SIG-M5 (cell line): ENCODE measurements at places on chromosomes 3 and 15.

DNA sequence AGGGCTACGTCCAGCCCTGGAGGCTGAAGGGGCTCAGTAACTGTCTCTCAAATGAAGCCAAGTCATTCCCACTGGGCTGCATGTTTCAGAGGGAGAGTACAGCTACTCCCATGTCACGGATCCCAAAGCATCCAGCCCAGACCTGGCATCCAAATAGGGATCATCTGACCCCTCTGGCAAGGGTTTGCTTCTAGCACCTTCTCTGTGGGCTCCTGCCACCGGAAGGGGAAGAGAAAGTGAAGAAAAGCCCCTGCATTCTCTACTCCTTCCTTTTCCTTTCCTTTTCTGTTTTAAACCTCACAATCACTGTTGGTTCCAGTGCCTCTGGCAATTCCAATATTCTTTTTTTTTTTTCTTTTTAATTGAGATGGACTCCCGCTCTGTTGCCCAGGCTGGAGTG lies 64.5 kb upstream of the CTSH start:
- DNase-seq = no peak

GRCh38 chr3:172219750-172220149 lies 180.4 kb downstream of the FNDC3B start:
- DNase-seq = no peak

DNA sequence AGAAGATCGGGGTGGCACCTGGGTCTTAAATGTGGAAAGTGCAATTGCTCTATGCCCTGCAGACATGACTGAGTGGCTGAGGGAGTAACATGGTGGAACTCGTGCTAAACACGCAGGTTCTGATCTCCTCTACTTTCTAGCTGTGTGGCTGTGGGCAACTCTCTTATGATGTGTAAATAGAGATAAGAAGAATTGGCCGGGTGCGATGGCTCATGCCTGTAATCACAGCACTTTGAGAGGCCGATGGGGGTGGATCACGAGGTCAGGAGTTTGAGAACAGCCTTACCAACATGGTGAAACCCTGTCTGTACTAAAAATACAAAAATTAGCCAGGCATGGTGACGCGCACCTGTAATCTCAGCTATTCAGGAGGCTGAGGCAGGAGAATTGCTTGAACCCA lies 67.7 kb downstream of the CLDN11 start:
- no peak for DNase-seq

GRCh38 chr3:71956716-71957115 lies 171.8 kb upstream of the PROK2 start:
- no peak for DNase-seq

DNA sequence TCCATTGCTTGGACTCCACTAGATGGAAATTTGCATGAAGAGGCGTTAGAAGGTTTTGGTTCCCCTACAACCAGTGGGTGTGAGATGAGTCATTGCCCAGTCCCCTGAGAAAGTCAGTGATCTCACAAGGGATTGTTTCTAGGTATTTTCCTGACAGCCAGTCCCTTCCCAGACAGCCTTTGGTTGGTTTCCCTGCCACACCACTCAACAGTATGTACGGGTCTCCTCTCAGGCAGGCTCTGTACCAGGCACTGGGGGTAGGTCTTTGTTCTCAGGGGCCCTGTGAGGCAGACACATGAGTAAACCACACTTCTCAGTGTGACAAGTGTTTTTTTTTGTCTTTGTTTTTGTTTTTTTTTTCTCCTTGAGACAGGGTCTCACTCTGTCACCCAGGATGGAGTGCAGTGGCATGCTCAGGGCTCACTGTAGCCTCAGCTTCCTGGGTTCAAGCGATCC lies 4.0 kb downstream of the LAMP3 start:
- no peak for DNase-seq

- DNase-seq = no peak
Observed at GRCh38 chr3:25957026-25957425, 167.1 kb downstream of the OXSM start.

GRCh38 chr3:36403661-36404060 lies 23.4 kb downstream of the STAC start:
- no peak for DNase-seq

- no peak for DNase-seq
Observed at GRCh38 chr3:131699001-131699400, 196.2 kb upstream of the MRPL3 start.

- no peak for DNase-seq
Observed at GRCh38 chr3:111714305-111714704, 119.2 kb upstream of the ZBED2 start.

- no peak for DNase-seq
Observed at GRCh38 chr15:51842852-51843737, 13.6 kb downstream of the TMOD3 start.

DNA sequence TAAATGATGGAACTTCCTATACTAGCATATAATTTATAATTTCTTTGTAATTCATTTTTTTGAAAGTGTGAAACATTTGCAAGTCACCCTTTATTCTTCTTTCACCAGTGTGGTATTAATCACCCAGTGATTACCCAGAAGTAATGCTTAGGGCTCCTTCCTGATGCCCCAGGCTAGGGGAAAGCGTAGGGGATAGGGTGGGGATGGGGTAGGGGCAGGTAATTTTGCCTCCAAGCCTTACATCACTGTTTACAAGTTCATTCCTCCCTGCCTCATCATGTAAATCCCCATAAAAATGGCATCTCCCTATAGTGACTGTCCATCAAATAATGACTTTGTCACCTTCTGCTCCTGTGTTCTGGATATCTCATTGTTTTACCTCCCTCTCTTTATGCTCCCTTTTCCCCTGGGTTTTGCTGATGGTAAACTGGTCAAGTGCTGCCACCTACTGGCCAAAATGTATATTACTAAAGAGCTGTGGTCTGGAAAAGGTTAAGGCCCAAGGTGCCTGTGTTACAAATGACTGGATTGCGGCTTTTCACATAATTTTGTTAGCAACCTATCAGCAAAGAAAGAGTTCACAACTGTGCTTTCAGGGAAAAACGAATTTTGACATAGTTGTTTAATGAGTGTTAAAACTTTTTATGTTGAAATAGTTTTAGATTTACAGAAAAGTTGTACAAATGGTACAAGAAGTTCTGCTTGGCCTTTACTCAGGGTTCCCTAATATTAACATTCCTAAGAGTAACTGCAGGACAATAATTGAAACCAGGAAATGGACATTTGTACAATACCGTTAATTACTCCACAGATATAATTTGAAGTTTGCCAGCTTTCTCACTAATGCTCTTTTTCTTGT lies 54.7 kb downstream of the ONECUT1 start:
- DNase-seq = no peak

DNA sequence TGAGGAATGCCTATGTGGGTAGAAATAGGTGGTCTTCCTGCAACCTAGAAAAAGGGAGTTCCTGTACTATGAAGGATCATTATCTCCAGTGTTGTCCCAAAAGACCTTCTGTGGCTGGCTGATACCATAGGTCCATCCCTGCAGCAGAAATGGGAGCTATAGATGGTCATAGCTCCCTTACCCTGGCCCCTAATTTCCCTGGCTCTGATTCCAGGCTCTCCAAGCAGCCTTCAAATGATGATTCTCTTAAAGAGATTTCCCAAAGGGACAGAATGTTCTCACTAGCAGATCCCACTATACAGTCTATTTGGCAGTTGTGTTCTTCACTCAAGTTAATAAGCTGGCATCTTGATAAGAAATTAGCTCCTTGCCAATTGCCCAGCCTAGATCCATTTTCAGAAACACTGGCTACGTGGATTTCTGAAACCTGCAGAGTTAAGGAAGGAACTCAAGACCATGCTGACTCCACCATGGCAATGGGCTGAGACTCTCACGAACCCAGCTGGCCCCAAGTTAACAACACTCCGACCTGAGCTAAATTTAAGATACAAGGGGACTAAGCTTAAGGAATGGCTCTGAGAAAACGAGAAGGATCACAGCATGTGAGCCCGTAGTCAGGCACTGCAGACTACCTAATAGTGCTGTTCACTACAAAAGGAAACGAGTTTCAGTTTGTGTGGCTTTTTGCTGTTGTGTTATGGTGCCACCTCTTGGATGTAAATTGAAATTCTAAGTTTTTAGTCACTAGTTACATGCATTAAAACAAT lies 11.4 kb downstream of the C15orf40 start:
- DNase-seq = no peak

DNA sequence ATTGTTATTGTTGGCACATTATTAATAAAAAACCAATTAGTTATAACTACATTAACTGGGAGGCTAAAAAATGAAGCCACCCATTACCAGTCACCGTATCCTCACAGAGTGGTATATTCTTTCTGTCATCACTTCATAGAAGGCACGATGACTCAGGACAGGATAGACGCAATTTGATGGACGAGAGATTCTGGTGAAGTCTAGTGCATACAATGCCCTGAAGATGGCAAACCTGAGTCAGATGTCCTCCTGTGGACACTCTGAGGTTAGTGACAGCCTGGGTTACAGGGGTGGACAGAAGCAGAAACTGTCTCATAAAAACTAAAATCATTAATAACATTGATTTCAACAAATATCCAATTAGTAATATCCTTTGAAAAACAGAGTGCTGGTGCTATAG lies 150.3 kb downstream of the SLC9A9 start:
- no peak for DNase-seq

- DNase-seq = no peak
Observed at GRCh38 chr3:150215616-150216015, 192.5 kb upstream of the TSC22D2 start.

- DNase-seq = no peak
Observed at GRCh38 chr3:157502916-157503595, at the start of gene VEPH1. VEPH1 (minus strand) TSS chr3:157503416; CDS start chr3:157495349, 8,067 bp downstream.

- no peak for DNase-seq
Observed at GRCh38 chr15:99090011-99090699, 14.7 kb upstream of the SYNM start.

DNA sequence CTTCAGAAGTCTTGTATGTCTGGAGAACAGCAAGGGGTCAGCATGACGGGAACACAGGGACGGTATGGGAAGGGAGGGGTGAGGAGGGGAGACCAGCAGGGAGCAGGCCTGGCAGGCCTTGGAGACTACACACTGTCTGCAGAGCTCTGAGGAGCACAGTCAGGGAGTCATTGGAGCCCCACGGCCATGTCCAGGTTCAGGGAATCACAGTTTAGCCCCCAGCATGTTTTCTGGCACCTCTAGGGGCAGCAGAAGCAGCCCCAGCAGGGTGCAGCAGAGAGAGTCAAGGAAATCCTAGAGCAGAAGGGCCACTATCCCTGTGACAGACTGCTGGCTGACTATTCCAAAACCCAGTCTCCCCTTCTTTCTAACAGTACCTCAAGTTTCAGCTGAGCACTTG lies 3.2 kb downstream of the LAMP3 start:
- DNase-seq = no peak

DNA sequence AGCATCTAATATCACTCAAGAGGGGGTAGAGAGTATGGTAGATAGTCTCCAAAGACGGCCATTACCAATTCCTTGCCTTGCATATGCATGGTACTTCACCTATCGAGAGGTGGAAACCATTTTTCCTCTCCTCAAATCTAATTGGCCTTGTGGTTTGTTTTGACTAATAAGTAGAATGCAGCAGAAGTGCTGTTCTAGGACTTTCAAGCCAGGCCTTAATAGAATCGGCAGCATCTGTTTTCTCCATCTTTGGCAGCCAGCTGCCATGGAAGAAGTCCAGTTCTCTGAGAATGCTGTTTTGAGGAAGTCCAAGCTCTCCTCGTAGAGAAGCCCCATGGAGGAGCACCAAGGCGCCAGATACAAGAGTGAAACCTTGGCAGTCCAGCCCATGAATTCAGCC lies 59.1 kb upstream of the RASGRP1 start:
- no peak for DNase-seq

GRCh38 chr3:127328421-127328820 lies 40.6 kb upstream of the PRR20G start:
- DNase-seq = no peak

DNA sequence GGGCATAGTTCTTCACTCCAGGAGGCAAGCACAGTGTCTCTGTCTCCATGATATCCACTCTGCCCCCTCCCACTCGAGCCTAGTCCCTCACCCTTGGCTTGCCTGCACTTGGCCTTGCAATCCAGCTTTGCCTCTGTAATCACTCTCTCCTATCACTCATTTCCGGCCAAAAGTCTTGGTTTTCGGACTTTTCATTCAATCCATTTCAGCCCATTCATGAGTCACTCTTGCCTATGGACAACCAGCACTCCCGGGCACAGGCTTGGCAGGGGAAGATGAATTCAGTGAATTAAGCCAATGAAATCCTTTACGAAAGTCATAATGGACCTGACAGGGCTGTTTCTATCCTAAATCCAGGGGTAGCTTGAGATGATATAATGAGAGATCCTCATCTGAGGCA lies 21.7 kb downstream of the DAZL start:
- no peak for DNase-seq

GRCh38 chr3:106288781-106289180 lies 420.0 kb upstream of the CBLB start:
- no peak for DNase-seq

DNA sequence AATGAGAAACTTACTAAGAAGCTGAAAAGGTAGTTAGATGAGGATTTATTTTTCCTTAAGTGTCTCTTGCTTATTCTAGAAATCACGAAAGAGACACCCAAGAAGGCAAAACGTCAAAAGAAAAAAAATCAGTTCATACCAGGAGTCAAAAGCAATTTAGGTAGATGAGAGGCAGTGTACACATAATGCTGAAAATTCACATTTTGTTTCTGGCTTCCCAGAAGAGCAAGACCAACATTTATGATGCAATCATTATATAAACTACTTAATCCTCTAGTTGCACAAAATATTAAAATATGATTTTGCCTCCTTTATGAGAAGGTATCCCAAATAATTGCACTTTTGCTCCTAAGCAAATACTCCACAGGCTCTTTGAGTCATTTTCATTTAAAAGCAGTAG lies 228.0 kb downstream of the FMN1 start:
- no peak for DNase-seq

- DNase-seq = no peak
Observed at GRCh38 chr3:8767667-8768363, 1.6 kb downstream of the OXTR start.

- DNase-seq = no peak
Observed at GRCh38 chr15:28027714-28028076, 71.4 kb downstream of the OCA2 start.

- DNase-seq = no peak
Observed at GRCh38 chr3:47578691-47579632, at the start of gene CSPG5. CSPG5 (minus strand) TSS chr3:47578865; CDS start chr3:47578693, 172 bp downstream.

GRCh38 chr15:101057841-101058407 lies 138.8 kb downstream of the LRRK1 start:
- no peak for DNase-seq

DNA sequence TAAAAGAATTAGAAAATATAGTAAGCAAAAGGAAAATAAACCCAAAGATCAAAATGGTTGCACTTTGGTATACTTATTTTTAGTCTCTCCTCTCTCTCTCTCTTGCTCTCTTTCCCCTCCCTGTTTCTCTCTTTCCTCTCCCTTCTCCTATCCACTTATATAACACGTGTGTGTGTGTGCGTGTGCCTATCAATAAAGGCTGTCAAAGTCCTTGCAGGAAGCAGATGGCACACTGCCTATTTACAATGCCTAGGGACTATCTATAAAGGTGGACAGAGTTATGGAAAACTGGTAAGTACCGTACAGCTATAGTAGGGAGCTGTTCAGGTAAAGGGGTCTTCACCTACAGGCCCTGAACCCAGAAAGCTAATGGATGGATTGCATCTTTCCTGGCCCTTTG lies 161.6 kb downstream of the SQOR start:
- no peak for DNase-seq

GRCh38 chr3:141738891-141739363 lies 829 bp downstream of the RNF7 start:
- DNase-seq = peak; percentile 18

GRCh38 chr3:130227540-130227939 lies 117.9 kb upstream of the COL6A5 start:
- no peak for DNase-seq

GRCh38 chr3:109369510-109369909 lies 32.2 kb upstream of the DPPA4 start:
- DNase-seq = no peak

GRCh38 chr15:43519196-43519595 lies 1.8 kb downstream of the MAP1A start:
- no peak for DNase-seq
